Brain (organoid and tissue), 16 donors: ENCODE measurements at places on chromosomes 2 and 18.

GRCh38 chr2:147684903-147685302 is 159.9 kb upstream of the ACVR2A start:
- no peak for DNase-seq

- DNase-seq = no peak
Observed at GRCh38 chr2:144582651-144583380, 62.9 kb upstream of the ZEB2 start.

GRCh38 chr18:58596265-58596681 is 32.6 kb downstream of the ALPK2 start:
- peak; percentile 30 for DNase-seq

DNA sequence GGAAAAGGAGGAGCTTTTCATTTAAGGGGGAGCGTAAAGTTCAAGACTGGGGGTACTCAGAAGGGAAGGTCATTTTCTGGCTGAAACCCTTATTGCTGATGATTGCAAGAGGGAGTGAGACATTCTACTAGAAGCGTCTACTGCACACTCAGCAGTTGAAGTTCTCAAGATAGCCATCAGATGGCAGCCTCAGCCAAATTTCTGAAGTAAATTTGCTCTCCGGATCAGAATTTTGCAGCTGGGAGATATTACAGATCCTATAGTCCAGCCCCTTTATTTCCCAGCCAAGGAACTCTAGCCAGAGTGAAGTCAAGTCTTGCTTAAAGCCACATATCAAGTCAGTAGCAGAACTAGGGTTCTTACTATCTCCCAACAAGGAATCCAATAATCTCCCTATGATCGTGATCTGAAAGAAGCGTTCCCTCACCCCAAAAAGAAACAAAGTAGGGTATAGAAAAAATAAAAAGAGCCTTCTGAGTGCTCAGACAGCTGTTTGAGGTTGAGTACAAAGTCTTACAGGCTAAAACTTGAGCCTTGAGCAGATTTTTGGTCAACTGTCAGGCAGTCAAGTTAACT is 24.0 kb downstream of the RAX start:
- DNase-seq = peak; percentile 93

- no peak for DNase-seq
Observed at GRCh38 chr2:47554311-47554905, 151.5 kb downstream of the MSH2 start.

DNA sequence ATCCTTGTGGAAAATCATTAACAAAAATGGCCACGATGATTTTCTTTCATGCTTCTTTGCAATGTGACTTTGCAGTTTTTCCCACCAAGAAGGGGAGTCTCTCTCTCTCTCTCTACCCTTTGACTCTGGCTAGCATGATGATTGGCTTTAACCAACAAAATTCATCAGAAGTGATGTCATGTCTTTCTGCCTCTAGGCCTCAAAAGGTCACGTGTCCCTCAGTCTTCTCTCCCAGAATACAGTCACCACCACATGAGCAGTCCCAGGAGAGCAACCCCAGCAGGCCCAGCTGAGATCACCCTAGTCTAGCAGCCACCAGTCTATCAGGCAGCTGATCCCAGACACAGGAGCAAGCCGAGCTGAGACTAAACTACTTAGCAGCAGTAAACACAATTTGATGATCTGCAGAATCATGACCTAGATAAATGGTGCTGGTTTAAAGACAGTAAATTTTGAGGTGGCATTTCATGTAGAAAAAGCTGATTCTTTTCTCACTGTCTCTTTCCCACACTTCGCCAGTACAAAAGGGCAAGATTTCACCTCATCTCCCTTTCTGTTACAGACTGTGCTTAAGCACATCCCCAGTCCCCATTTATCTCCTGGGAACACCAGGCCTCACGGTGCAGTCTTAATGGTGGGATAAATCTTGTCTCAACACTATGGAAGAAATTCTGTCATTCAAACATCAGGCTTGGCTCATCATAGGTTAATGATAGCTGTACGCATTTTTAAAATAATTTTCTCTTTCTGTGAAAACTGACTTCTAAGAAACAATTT is 132.7 kb downstream of the SCG2 start:
- no peak for DNase-seq

DNA sequence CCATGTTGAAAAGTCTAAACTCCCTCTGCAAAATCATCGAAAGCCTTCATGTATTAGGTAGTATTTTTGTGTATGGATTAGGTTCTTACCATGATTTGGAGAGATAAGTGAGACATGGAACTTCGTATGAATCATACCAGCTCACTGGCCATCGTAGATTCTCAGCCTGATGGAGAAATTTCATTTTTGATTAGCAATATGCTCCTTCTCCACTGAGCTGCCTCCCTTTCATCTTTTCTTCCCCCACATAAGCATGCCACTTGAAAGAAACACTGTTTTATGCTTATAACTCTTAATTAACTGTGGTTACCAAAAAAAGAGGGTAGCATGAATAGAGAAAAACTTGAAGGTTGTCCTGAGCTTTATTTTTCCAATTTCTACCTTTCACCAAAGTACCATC is 111.9 kb downstream of the NCK2 start:
- no peak for DNase-seq

- DNase-seq = peak; percentile 8
Observed at GRCh38 chr2:44171018-44171417, 2.3 kb downstream of the PPM1B start.

GRCh38 chr2:128818704-128819491 is 500.2 kb upstream of the HS6ST1 start:
- DNase-seq = no peak

- no peak for DNase-seq
Observed at GRCh38 chr2:187819624-187820023, 265.4 kb upstream of the TFPI start.

DNA sequence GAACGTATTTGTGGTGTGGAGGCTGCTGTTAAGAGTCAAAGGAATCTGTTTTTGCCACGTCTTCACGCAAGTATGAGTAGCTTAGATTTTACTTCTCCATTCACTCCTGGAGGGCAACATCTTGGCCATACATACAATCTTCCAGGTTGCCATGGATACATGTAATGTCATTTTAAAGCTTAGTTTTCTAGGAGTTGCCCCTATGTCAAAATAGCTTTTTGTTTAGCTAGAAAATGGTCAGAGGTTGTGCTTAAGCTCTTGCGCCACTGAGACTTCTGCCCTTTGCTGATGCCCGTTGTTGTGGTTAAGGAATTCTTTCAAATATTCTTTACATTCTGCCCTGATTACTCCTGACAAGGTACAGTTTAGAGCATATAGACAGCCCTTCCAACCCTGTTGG is 245.4 kb upstream of the TFPI start:
- no peak for DNase-seq

DNA sequence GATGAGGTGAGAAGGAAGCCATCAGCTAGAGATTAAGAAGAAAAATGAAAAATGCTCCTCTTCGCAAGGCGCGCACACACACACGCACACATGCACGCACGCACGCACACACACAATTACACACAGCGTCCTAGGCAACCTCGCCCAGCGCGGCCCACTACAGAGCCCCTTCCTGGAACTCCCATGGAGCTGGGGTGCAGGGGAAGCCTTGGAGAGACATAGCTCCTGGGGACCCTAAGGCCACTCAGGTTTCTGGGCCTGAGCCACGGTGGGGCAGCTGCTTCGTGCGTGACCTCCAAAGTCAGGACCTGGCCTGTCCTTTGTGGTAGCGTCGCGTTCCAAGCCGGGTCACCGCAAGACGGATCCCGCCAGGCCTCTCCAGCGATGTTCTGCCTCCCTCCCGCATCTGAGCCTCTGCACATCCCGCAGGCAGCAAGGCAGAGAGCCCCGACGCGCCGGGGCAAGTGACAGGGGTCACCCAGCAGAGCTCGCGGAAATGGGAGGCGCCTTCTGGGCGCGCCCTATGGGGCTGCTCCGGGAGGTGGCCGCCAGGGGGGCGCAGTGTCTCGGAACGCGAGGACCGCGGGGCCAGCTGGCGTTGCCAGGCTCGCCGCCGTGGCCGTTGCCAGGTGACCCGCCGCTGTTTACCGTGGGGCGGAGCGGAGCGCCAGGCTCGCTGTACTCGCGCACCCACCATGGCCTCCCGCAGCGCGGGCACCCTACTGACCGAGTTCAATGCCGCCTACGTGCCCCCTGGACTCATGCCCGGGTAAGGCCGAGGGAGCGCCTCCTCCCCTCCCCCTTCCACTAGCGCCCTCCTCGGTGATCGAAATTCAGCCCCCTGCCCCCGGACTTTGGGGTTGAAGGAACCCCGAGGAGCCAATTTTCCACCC is 79.0 kb downstream of the CIB4 start:
- DNase-seq = peak; percentile 57

DNA sequence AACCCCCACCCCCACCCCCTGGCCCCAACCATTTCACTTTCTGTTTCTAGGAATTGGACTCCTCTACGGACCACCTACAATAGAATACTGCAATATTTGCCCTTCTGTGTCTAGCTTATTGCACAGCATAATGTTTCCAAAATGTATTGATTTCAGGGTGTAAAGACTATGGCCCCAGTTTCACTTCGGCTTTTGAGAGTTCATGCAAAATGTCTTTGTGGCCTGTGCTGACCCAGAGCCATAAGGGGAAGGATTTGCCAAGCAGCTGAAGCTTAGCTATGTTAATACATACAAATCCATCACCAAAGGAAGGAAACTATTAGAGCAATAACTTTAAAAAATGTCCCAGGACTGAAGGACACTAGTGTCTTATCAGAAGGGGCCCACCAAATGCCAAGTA is 11.2 kb upstream of the ATP9B start:
- DNase-seq = no peak

DNA sequence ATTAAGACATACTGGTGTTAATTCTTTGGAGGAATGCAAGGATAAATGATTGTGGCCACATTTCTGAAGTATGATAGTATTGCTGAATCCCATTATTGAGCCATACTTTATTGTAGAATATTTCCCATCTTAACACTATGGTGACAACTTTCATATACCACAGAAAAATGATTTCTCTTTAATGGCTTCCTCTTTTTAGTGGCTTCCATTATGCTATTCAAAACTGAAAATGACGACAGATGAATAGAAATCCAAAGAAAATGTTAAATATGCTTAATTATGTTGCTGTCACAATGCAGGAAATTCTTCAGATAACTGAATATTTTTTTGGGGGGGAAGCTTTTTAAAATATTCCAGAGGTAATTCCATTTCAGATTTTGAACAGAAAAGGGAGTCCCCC is 88.9 kb upstream of the TMEM200C start:
- no peak for DNase-seq

- peak; percentile 94 for DNase-seq
Observed at GRCh38 chr2:148874868-148875341, at the start of gene KIF5C. TSS of gene KIF5C (plus strand) at chr2:148875227. CDS start at chr2:148875618, 391 bp downstream.

DNA sequence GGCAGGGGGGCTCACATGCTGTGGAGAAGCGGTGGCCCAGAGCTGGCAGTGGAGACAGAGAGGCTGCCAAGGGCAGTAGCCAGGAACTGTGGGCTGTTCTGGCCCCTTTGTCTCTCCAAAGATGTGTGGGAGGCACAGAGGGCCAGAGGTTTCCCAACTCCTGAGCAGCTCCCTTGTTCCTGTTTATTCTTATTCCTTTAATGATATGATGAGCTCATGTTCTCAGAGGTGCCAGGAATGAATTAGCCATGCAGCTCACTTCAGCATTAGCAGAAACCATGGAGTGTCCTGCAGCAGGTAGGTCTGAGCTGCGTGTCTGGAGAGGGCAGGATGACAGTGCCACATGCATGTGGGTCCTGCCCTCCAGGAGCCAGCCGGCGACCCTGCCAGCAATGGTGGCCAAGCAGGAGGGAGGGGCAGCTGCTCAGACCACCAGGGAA is 77.9 kb upstream of the FZD7 start:
- peak; percentile 68 for DNase-seq

DNA sequence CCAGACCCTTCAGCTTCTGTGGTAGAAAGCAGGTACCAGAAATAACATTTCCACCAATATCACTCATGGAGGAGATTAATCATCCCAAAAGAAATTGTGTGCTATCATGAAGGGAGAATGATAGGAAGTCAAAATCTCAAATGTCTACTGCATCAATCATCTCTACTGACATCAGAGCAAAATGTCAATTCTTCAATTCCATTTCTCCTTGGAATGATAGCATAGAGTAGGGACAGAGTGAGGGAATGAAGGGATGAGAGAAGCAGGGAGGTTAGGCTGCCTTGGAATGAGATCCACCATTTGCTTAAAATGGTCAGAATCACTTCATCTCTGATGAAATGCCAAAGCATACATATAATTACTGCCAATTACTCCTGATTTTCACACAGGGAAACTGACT is 371.8 kb upstream of the ACVR2A start:
- DNase-seq = no peak
